ENCODE measurements at places on chromosomes 11 and 22.
A peak's percentile ranks its signal among the peaks of the same experiment; 100 is the strongest.

- no peak for DNase-seq
These were observed 650 bp downstream of the GUCY1A2 start for GRCh38 chr11:107017433-107018218.

DNA sequence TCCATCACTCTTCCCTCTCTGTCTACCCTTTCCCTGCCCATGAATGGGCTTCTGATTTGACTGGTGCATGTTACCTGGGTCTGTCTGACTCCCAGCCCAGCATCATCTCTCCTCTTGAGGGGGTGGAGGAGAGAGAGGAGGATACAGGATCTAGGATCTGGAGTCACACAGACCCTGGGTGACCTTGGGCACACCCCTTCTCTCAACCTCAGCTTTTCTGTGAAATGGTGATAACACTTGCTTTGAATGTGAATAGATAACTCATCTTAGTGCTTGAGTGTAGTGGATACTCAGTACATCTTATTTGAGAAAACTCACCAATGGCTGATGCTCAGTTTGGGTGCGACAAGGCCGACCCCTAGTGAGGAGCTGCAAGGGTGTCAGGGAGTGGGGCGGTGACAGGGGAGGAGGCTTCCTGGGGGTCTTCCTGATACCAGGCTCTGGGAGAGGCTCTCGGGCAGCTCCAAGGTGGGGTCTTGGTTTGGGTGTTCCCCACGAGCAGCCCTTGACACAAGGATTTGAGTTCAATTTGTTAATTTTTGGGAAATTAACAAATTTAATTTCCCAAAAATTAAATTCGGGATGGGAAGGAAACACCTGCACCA lies 9.0 kb downstream of the INCENP start:
- DNase-seq, result no peak

DNA sequence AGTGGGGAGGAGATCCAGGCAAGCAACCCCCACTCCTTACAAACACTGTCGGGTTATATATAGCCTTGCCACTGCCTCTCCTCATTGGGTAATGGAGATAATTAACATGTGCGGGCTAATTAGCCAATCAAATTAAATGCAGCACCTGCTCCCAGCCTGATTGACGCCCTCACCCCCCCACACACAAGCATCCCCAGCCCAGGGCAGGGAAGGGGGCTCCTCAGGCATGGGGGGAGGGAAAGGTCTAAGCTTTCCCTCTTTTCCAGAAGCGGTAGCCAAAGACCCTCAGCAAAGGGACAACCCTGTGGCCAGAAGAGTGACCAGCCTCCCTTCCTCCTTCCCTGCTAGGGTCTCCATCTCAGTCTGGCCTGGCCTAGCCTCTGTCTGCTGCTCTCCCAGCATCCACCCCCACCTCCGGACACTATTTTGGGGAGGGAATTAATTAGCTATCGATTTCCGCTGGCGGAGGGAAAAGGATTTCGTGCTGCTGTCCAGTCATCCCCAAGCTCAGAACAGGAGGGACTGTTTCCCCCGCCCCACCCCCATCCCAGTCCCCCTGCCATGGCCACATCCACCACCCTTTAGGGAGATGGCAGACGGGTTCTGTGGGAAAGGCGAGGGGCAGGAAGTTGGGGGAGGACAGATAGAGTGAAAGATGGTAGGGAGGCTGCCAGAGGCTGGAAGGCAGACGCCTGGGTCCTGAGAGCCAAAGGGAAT lies 7.1 kb downstream of the NRXN2 start:
- no peak for DNase-seq

DNA sequence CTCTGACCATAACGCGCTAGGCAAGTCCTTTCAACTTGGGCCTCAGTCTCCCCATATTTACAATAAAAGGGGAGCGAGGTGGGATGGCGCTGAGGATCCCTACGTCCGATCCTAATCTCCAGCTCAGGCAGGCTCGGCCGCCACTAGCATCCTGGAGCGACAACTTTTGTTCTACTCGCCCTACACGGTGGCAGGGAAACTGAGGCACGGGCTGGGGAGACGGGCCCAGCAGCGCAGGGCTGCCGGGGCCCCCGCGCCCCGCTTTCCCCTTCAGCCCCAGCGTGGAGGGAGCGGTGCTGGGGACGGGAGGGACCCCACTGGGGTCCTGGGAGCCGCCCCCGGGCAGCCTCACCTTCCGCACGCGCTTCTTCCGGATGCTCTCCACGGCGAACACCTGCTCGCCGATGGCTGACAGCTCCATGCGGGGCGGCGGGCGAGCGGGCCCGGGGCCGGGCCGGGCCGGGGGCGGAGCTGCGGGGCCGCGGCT lies 413 bp downstream of the CBX7 start:
- no peak for DNase-seq

GRCh38 chr11:120013325-120014250 lies 124.3 kb downstream of the TRIM29 start:
- no peak for DNase-seq

DNA sequence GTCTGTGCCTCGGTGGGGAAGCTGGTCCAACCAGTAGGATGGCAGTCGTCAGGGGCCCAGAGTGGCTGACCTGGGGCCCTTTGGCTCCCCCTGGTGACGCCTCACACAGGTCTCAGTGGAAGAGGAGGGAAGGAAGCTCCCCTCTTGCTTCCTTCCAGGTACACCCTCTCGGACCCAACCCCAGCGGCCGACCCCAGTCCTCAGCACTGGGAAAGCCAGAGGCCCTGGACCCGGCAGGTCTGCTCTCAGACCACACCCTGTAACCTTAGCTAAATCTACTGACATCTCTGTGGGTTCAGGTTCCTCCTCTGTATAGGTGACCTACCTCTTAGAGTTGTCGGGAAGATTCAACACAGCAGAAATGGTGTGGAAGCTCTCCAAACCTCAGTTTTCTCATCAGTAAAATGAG lies 3.4 kb upstream of the SCUBE1 start:
- peak; percentile 22 for DNase-seq

DNA sequence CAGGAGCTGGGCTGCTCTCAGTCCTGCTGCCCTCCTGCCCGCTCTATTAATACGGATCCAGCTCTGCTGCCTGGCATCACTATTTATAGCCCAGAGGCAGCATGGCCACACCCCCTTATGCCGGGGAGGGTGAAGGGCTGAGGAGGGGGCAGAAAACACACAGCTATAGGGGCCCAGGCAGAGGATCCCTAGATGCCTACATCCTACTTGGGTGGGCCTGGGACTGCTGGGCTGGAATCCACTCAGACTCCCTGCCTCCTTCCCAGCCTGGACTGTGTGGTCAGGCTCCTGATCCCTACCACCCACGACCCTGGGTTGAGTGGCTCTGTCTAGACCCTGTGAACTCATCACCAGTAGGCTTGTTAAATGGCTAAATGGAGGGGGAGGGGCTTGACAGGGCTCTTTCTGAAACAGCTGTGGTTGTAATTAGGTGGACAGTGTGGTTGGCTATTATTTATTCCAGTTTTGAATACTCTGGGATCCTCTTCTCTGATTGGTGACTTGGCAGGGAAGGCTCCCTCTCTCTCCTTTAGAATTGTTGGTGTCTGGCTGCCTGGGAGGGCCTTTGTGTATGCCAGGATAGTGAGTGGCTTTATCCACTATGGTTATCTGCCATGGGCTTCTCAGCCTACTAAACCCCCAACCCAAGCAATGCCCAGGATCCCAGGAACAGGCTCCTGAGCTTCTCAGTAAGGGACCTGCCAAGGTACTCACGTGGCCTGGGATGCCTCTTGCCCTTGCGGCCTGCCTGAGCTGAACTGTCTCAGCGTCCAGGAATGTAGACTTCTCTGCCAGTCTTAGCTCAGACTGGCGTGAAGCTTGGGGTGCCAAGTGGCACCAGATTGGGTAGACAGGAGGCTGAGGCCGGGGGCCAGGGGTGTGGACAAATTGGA lies 15.2 kb downstream of the PHLDB1 start:
- no peak for DNase-seq

GRCh38 chr22:40363059-40363458 lies 7.3 kb upstream of the SGSM3 start:
- no peak for DNase-seq

DNA sequence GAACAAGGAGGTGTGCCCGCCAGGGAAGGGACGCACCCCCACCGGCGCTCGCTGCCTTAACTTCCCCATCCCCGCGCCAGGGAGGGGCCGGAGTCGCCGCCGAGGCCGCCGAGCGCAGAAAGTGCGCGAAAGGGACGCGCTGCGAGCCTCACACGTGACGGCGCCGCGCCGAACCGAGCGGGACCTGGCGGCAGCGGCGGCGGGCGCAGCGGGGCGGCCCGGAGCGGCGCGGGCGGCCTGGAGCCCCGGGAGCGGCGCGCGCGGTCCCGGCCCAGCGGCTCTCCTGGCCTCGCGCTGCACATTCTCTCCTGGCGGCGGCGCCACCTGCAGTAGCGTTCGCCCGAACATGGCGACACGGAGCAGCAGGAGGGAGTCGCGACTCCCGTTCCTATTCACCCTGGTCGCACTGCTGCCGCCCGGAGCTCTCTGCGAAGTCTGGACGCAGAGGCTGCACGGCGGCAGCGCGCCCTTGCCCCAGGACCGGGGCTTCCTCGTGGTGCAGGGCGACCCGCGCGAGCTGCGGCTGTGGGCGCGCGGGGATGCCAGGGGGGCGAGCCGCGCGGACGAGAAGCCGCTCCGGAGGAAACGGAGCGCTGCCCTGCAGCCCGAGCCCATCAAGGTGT lies at the start of gene SORL1:
Gene SORL1, plus strand, starts transcription at position 329 of the 623 bp plus-strand sequence. Its CDS starts 18 bp downstream, at position 347.
- DNase-seq, result peak; percentile 41

DNA sequence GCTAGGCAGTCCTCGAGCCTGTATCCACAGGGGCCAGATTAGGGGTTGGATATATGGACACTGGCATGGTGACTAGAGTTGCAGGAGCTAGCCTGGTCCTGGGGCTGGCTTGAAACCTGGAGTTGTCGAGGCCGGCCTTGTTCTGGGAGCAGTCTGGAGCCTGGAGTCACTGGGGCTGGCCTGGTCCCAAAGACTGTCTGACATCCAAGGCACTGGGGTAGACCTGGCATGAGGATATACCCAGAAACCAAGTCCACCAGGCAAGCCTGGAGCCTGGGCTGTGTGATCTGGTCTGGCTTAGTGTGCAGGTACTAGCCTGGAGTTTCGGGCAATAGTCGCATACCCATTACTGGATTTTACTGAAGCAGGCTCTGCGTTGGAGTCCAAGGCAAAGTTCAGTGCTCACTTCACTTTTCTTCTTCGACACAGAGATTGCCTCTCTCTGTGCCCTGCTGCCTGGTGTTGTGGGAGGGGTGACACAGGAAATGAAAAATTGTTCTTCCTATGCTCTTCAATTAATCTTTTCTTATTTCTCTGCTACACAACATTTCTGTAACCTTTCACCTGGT lies 4.3 kb upstream of the GLYATL1 start:
- no peak for DNase-seq

DNA sequence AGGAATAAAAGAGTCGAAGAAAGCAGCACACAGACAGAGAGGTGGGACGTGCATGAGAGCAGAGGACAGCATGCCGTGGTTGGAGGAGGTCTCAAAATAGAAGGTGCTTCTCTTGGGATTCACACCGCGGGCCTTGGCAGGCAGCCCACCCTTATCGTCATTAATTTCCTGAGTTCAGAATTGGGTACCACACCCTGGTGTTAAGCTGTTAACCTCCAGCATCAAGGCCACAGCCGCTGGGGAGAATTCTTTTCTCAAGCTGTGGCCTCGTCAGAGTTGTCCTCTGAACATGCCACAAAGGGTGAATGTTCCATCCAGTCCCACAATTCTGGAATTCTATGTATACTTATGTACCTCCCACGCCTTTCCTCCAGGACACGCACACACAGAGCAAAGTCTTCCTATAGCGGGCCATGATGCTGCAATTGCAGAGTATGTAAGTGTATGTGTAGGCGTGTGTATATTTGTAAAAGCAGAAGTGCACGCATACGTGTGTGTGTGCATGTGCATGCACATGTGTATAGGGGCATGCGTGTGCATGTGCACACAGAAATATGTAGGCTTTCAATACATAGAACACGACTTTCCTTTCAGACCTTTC lies 39.0 kb downstream of the ADAMTS8 start:
- DNase-seq, result no peak

GRCh38 chr11:37089439-37089838 lies 491.4 kb upstream of the RAG2 start:
- DNase-seq, result no peak

DNA sequence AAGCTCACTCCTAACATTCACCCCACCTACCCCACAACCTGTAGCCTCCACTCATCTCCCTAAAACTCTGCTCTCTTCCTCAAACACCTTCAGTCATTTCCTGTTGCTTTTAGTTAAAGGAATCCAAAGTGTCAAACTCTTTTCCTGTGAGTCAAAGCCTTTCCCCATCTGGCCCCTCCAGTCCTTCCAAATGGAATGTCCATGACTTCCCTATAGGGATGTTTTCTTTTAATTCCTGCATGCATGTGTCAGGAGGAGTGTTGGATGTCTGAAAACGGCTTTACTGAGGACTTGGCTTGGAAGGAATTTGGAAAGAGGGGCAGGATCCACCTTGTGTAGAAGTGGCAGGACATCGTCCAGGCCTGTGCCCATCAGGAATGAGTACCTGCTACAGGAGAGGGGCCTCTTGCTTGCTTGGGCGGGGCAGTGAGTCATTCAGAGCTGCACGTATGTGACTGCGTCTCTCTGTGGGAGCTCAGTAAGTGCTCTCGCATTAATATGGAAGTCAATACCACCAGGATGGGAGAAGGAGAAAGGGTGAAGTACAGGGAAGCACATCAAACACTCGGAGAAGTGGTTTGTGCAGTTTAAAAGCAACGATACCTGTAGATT lies 491.9 kb downstream of the OPCML start:
- no peak for DNase-seq

DNA sequence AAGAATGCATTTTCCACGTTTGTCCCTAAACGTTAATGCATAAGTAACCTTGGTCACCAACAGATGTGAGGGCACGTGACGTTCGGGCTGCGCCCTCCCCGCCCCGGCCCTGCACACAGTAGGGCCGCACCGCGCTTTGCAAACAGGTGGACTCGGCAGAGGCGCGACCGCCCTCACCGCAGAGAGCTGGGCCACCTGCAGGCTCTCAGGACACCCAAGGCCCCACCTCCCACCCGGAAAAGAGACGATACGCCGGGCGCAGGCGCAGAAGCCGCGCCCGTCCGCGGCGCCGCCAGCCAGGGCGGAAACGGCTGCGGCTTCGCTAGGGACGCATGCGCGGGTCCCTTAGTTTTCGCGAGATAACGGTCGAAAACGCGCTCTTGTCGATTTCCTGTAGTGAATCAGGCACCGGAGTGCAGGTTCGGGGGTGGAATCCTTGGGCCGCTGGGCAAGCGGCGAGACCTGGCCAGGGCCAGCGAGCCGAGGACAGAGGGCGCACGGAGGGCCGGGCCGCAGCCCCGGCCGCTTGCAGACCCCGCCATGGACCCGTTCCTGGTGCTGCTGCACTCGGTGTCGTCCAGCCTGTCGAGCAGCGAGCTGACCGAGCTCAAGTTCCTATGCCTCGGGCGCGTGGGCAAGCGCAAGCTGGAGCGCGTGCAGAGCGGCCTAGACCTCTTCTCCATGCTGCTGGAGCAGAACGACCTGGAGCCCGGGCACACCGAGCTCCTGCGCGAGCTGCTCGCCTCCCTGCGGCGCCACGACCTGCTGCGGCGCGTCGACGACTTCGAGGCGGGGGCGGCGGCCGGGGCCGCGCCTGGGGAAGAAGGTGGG lies at the start of gene FADD:
Gene FADD, plus strand, starts transcription at position 377 of the 831 bp plus-strand sequence. Its CDS starts 164 bp downstream, at position 541.
- DNase-seq, result peak; percentile 83

DNA sequence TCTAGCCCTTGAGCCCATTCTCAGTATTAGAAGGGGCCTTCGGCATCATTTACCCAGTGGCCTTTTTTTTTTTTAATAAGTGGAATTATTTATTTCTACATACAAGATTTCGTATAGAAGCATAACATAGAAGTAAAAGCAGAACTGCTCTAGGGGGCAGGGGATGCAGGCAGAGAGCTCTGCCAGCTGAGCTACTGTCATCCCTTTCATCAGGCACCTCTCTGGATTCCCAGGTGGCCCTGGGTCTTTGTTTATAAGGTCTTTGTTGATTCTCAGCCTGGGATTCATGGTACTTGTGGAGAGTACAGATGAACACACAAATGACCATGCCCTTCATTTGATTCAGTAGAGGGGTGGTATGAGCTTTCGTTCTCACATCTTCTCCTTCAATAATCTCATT lies 66.4 kb downstream of the GAB2 start:
- no peak for DNase-seq

- no peak for DNase-seq
These were observed 33.4 kb downstream of the REXO2 start for GRCh38 chr11:114472661-114473060.

All from activated CD8-positive, alpha-beta memory T cell treated with anti-CD3 and anti-CD28 coated beads for 4 hours (primary cell).